Stimulated activated CD8-positive, alpha-beta memory T cell treated with anti-CD3 and anti-CD28 coated beads, Interleukin-4, amount 100 ng/mL, for 1 hour (primary cell): ENCODE measurements at places on chromosomes 5 and 9.
A peak's percentile ranks its signal among the peaks of the same experiment; 100 is the strongest.

- no peak for DNase-seq
Measured at GRCh38 chr9:127835991-127836516, 18.4 kb downstream of the ENG start.

DNA sequence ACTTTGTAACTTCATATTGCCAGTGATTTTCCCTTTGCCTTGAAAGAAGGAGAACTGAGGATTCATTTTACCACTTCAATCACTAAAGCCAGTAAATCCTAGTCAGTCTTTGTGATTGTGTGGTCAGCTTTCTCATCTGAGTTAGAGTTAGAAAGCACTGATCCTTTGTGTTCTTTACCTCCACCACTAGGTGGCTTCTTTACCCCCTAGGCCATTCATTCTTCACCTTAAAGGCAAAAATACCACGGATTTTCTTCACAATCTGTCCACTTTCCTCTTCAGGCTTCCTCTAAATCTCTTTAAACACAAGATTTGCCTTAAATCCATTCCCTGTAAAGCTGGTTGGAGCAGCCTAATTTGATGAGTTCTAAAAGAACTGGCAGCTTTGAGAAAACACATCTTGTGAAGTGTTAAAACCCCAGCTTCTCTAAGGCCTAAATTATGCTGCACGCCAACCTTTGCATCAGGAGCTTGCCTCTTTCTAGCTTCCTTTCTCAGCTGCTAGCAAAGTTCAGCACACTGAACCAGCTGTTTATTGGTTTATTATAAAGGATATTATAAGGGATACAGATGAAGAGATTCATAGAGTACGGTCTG lies 20.4 kb downstream of the BDP1 start:
- DNase-seq = no peak

GRCh38 chr9:19583890-19584289 lies 175.1 kb downstream of the ACER2 start:
- DNase-seq = no peak

- no peak for DNase-seq
Measured at GRCh38 chr9:91474656-91475055, 51.0 kb upstream of the NFIL3 start.

DNA sequence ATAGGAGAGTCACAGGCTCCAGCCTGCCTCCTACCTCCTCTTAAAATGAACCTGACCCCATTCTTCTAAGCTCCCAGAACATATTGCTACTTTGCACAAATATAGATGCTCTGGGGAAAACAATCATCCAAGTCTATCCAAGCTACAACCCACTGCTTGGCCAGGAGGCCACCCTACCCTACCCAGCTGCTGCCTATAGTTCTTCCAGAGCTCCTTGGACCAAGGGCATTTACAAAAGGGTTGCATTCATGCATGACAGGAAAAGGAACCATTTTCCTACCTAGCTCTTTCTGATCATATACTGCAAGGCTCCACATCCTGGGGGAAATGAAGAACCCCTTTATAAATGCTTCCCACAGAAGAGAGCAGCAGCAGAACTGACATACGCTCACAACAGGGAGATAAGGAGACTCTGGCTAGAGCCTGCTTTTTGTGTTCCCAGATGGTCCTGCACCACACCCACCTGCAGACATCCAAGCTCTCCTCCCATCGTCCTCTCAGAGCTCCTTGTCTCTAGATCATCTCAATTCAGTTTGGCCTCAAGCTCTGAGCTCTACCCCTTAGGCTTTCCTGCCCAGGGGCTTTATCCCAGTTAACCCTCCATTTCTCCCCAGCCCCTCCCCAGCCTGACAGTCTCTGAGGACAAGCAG lies 185.5 kb downstream of the SPOCK1 start:
- DNase-seq = no peak

DNA sequence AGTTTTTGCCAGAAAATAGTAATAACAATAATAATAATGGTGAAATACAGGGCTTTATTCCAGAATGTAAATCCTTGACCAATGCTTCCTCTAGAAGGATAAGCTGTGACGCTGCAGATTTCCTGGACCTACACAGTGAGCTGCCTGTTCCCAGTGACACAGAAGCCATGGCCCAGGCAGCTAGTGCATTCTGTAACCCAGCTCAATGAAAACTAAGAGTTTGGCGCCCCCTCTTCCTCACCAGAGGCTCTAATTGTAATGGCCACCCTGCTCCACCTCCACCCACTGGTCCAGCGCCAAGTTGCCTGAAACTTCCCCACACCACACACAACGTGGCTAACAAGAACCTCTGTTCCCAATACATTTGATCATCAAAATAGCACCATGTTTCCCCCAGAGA lies 248.1 kb downstream of the CETN3 start:
- DNase-seq = no peak

GRCh38 chr9:83622939-83623678 lies at the start of gene IDNK:
Gene IDNK, plus strand, starts transcription at chr9:83623143. Its CDS starts 29 bp downstream, at chr9:83623172.
- DNase-seq = peak; percentile 24

DNA sequence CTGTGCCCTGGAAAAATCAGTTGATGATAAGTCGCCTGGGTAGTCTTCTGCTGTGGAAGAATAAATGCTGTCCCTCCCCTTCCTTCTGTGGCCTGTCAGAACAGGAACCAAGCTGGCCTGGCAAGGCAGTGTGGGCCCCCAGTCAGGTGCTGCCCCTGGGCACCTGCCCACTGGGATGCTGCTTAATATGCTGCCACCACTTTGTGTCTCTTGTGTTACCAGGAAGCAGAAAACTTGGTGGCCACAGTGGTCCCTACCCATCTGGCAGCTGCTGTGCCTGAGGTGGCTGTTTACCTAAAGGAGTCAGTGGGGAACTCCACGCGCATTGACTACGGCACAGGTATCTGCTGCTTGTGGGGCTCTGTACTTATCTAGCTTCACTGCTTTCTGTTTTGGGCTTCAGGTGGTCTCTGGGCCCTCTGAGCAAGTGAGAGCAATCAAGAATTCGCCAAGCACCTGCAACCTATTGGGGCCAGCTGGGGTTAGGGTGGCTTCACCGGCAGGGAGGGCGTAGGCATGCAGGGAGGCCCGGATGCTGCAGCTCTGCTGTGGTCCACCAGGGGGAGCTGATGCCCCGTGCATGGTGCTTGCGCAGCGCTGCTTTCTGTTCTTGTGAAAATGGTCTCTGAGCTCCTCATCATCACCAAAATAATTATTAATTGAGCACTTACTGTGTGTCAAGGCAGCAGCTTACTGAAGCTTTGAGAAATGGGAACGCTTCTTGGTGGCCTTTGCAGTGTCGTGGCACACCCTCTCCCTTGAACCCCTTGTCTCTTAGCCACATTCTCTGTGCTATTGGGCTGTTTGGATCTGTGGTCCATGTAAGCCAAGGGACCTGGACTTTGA lies 20.3 kb downstream of the PTPA start:
- DNase-seq = peak; percentile 73

DNA sequence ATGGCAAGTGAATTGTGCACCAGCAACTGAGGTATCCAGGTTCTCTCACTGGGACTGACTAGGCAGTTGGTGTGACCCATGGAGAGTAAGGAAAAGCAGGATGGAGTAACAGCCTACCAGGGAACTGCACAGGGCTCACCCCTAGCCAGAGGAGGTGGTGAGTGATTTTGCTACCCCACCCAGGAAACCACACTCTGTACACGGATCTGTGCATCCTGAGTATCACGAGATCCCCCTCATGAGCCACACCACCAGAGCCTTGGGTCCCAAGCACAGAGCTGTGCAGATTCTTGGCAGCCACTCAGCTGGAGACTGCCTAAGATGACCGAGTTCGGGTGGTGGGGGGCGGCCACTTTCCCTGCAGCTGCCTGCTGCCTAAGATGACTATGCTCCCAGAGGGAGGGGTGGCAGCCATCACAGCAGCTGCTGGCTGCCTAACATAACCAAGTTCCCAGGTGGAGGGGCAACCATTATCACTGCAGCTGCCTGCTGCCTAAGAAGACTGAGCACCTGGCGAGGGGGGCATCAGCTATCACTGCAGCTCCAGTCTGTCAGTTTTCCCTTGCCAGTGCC lies 48.4 kb upstream of the EFNA5 start:
- DNase-seq = no peak

DNA sequence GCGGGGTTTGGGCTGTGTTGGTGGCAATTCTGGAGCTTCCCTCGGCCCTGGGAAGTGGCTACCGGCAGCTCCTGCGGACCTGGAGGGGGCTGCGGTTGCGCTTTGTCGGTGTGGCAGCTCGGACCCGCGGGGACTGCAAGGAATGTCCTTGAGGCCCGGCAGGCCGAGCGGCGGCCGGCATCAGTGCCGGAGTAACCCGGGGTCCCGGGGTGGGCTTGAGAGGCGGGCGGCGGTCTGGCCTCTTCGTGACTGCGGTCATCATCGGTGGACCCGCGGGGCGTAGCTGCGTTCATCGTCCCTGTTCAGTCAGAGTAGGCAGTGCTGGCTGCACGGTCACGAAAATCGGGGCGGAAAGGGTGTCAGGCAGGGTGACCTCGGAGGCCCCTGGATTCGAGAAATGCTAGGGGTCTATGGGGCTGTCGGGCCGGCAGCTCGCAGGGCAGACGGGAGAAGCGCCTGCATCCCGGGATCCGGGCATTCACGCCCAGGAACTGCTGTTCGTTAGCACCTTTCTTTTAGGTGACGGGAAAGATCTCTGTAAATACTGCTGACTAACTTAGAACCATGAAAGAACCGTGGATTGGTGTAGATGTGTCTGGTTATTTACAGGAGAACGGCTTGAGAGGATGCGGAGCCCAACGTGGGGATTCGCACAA lies 474 bp downstream of the HMGCR start:
- DNase-seq = peak; percentile 5

- no peak for DNase-seq
Measured at GRCh38 chr5:74367934-74368333, 272.6 kb downstream of the ENC1 start.

DNA sequence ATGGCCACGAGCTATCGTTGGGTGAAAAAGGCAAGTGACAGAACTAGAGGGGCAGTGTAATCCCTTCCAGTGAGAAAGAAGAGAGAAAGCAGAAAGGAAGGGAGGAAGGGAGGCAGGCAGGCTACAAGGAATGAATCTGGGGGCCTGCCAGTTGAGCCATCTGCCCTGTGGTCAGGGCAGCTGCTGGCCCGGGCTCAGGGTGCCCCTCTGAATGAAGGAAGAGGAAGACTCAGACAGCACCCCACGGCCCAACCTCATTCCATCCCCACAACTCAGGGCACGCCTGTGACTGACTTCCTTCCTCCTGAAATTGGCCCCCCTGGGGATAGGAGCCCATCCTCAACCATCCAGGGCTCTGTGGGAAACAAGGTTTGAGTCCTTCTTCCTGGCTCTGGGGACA lies 20.3 kb upstream of the FLT4 start:
- no peak for DNase-seq

DNA sequence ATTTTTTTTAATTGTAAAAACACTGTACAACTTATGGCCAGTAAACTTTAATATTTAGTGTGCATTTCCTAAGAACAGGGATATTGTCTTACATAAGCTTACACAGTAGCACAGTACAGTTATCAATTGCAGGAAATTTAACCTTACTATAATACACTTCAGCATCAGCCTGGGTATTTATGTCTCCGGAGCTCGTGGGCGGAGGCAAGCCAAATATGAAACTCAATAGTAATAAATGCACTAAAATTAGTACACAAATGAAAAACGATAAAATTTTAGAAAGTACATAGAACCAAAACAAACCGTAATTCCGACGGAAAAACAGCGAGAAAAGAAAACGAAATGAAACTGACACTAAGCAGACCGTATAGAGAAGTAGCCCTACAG lies 91.2 kb downstream of the ANXA2R start:
- no peak for DNase-seq

DNA sequence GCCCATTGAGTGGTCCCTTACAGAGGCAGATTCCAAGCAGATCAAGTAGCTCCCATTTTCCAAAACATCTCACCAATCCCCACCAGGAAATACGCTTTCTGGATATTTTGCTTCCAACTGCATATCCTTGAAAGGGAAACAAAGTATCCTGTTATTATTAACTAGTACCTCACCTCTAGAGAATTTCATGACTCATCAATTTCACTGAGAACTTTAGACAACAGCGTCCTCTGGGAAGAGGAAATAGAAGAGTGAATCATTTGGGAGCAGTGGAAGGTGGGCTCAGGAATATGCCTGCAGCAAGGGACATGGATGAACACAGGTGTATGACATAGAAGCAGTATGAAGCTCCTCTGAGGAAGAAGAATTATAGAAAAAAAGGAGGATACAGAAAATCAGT lies 186.7 kb downstream of the MARCHF11 start:
- DNase-seq = no peak

GRCh38 chr9:126448865-126449577 lies 122.4 kb downstream of the MVB12B start:
- DNase-seq = no peak

- DNase-seq = peak; percentile 51
Measured at GRCh38 chr5:1633605-1634336, 110.0 kb upstream of the LPCAT1 start.

- DNase-seq = no peak
Measured at GRCh38 chr9:37996819-37997217, 72.2 kb downstream of the SHB start.

- no peak for DNase-seq
Measured at GRCh38 chr9:134525070-134525815, 116.4 kb upstream of the COL5A1 start.

DNA sequence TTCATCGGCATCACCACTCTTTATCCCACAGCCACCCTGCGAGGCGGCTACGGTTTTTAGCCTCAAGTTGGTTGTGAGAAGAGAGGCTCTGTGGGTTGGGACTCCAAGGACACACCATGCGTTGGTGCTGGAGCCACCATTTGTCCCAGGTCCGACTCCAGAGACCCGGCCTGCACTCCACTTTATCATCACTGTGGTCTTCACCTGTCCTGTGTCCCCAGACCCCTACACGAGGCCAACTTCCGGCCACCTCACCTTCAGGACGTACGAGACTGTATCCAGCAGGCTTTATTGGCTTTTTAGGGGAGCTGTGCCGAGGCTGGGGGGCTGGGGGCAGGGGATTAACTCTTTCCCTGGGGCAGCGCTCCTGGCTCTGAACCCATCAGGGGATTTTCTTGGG lies 55.0 kb downstream of the GTF3C4 start:
- no peak for DNase-seq

DNA sequence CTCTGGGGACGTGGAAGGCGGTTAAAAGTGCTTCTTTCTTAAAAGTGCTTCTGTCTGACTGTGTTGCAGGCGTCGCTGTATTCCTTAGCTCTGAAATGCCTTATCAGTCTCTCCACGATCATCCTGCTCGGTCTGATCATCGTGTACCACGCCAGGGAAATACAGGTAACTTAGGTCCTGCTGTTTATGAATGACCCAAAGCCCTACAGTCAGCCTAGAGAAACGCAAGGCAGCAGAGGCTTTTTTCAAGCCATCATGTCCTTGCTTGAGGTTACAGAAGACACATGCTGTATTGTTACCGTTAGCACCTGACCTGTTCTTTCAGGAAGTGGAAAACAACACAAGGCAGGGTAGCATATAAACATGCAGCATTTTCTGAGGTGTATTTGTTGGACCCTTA lies 2.0 kb downstream of the KCNN2 start:
- no peak for DNase-seq

GRCh38 chr5:157485811-157486210 lies 25.8 kb downstream of the NIPAL4 start:
- DNase-seq = no peak

GRCh38 chr5:98535901-98536300 lies 237.6 kb upstream of the RGMB start:
- no peak for DNase-seq

DNA sequence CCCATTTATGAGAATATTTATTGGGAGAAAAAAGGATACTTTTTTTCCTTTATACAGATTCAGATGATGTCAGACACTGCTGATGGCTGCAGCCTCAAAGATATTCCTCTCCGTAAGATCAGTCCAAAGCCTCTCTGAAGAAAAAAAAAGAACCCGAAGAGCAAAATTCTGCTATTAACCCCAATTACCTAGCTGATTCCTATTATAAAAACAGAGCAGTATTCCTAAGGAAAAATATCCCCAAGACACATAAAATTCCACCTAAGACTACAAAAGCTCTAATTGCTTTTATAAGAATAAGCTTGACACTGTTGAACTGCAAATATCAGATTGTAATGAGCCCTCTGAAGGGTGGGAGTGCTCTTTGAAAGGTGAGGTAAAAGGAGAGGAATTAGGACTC lies 138.7 kb downstream of the CDH6 start:
- DNase-seq = no peak
